Astrocyte (in vitro differentiated cells and primary cell): ENCODE measurements at places on chromosomes 2 and 18. TPM values are rescaled to one million over a fixed set of nuclear protein-coding genes. Genes with fewer than 3 reads are reported as not detected.

GRCh38 chr2:230160112-230160660 lies 59.6 kb downstream of the SP110 start:
- peak; percentile 7 for DNase-seq
- no peak overlapping the region for H3K27ac ChIP-seq
- no peaks in the 10 kb centered on the region for H3K4me1 ChIP-seq
- no peaks in the 10 kb centered on the region for H3K36me3 ChIP-seq
- no peak overlapping the region for H3K4me3 ChIP-seq
- H3K27me3 ChIP-seq, result no peaks in the 10 kb centered on the region

Gene GALR1
- total RNA-seq, result not detected in 2 replicates

Gene PPP1R1C
- 0.50 and 1.2 TPM in 2 replicates for total RNA-seq

Gene MORN2
- total RNA-seq, result 16.6 and 18.0 TPM in 2 replicates
